Hematopoietic multipotent progenitor cell treated with erythropoietin and hydrocortisone succinate and interleukin-3 and kit ligand, for 17 days (in vitro differentiated cells): ENCODE measurements at places on chromosomes 7 and 10.

- DNase-seq: no peak
Measured at GRCh38 chr10:88764110-88764509, 4.3 kb downstream of the LIPN start.

DNA sequence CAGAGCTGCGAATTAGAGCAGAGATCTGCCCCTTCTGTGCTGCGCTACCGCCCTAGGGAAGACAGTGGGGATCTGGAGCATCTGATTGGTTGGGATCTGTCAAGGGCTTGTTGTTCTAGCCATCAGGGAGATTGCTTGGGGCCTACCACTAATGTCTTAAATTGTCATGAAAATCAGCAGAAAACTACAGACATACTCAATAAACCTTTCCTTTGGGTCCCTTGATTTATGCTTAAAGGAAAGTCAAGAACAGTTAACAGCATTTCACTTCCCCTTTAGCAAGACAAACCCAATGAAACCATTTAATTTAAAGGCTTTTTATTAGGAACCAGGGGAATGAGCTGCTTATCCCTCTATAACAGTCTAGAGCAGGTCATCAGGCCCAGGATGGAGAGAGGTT lies 10.0 kb downstream of the SLC25A28 start:
- no peak for DNase-seq

DNA sequence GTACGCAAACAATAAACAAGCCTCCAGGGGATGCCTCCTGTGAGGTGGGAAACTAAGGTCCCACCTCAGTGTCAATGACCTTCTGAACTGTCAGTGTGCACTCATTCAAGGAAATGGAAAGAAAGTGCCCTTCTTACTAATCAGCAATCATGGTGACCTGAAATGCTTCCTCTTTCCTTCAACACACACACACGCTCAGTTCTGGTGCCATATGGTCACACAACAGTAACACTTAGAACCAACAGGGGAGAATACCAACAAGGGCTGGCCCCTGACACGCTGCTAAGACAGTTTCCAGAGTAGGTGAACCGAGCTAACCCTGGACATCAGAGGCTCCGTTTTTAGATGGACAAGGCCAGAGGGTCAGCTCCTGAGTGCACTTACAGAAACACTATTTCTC lies 42.1 kb upstream of the EFCAB10 start:
- no peak for DNase-seq

- DNase-seq: no peak
Measured at GRCh38 chr7:16270844-16271243, 150.5 kb downstream of the CRPPA start.

- DNase-seq: no peak
Measured at GRCh38 chr7:39300276-39300675, 265.9 kb upstream of the YAE1 start.

DNA sequence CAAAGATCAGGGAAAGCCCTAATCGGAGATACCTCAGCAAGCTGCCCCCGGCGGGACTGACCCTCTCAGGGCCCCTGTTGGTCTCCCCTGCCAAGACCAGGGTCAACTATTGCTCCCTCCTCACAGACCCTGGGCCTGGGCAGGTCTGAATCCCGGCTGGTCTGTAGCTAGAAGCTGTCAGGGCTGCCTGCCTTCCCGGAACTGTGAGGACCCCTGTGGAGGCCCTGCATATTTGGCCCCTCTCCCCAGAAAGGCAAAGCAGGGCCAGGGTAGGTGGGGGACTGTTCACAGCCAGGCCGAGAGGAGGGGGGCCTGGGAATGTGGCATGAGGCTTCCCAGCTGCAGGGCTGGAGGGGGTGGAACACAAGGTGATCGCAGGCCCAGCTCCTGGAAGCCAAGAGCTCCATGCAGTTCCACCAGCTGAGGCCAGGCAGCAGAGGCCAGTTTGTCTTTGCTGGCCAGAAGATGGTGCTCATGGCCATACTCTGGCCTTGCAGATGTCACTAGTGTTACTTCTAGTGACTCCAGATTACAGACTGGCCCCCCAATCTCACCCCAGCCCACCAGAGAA lies 24.1 kb downstream of the TBATA start:
- no peak for DNase-seq

DNA sequence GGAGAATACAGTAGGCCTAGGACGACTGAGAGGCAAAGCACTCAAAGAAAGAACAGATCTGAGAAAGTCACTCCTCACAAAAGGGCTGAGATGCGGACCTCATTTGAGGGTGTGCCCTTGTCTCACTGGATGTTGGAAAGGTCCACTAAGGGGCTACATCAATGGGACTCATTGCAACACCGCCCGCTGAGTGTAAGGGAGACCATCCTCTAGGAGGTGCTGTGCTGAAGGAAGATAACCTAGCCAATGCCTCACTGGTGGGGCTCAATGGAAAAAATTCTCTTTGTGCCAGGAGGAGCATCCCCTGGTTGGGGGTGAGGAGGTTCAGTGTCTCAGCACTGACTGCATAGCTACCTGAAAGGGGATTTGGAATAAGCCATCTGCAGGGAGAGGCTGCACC lies 758.7 kb upstream of the CELF2 start:
- DNase-seq: no peak

DNA sequence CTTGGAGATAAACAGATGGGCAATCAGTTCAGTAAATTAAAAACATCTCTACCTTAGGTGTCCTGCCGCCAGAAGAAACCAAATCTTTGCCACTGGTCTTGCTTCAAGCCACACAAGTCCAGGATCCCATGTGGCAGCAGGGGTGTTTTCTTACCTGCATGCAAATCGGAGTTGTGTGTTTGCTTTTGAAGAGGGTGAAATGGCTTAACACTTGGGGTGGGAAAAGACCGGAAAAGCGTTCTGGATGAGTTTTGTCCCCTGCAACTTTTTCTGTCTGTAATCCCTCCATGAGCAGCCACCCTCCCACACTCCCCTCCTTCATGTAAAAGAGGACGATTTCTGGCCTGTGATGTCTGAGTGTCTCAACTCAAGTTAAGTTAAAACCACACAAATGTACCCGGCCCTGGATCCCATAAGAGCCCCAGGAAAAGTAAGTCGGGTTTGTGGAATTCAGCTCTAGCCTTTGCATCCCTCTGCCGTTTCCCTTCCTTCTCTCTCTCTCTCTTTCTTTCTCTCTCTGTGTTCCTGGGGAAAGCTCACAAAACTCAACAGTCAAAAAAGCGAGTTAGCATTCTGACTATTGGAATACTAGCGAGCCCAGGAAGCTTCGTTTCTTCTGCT lies 178.5 kb downstream of the TCF7L2 start:
- no peak for DNase-seq

- no peak for DNase-seq
Measured at GRCh38 chr10:118851062-118852035, 96.6 kb upstream of the CACUL1 start.

DNA sequence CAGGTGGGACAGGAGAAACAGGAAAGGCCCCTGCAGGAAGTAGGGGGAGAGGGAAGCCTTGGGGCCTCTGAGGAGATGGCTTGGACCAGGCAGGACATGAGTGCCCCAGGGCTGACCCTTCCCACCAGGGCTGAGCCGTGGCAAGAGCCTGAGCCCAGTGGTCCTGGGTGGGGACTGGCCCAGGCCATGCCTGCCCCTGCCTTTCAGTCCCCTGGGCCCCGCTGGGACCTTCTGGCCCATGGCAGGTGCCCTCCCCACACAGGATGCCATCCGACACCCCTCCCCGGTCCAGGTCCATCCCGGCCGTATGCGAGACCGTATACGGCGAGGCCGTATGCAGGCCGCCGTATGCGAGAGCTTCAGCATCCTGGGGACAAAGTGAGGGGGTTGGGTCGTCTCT lies 2.0 kb downstream of the GRIFIN start:
- no peak for DNase-seq

- no peak for DNase-seq
Measured at GRCh38 chr10:24118246-24118645, 90.7 kb upstream of the KIAA1217 start.

DNA sequence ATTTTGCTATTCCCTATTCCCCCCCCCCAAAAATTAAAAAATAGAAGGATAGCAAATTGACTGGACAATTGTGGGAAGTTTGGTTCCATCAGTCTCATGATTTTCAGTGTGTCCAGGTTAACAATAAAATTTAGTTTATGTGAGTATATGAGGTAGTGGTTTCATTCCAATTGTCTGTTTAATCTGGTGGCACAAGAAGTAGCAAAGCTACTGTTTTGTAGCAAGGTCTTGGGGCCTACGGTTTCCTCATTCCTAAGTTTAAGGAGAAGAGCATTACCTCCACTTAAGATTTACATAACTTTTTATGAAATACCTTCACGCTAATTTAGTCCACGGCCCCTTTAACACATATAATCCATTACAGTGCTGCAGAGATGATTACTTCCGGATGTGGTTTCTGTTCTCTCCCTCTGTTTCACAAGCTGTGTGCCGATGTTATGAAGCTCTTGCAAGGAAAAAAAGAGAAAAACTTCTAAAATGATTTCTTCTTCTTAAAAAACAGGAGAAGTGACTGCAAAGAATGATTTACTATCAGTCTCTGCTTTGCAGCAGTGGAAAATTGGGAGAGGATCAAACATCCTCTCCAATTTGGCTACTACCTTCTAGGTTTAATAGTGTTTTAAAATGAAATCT lies 32.7 kb upstream of the NPVF start:
- DNase-seq: no peak

DNA sequence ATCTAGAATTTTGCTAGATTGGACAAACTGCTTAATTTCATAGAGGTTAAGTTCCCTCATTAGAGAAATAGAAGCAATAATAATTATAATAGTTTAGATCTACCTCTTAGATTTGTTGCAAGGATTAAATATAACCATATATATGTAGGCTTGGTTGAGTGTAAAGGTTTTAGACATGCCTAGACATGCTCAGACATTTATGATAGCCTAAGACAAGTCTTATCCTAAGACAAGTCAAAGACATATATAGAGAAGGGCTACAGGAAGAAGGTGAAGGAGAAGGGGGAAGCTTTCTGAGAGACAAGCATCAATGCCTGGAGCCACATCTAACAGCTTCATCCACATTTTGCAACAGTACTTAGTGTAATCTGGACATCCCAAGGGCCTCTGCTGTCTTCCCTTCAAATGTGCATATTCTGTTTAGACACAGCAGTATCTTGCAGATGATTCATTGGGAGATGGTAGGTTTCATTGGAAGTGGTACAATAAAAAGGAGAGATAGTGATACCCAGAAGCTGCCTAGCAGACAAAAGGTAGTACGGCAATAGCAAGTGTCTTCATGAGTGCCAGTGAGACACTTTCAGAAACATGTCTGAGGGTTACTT lies 146.5 kb downstream of the HGF start:
- no peak for DNase-seq

- no peak for DNase-seq
Measured at GRCh38 chr7:114478384-114478783, 63.8 kb downstream of the FOXP2 start.

DNA sequence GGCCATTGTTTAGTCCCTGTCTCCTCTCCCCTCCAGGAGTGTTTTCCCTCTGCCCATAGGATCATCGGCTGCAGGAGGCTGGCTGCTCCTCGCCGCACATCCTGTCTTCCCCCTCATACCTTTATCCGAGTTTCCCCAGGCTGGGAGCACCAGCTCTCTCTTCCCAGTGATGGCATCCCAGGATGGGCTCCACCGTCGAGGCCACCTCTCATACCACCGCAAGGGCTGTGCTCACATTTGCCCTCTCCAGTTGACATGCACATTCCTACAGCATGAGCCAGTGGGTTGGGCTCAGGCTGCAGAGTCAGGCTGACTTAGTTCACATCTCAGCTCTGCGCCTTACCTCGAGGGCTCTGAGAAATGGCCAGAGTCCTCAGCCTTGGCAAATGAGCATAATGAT lies 12.1 kb downstream of the HKDC1 start:
- no peak for DNase-seq

DNA sequence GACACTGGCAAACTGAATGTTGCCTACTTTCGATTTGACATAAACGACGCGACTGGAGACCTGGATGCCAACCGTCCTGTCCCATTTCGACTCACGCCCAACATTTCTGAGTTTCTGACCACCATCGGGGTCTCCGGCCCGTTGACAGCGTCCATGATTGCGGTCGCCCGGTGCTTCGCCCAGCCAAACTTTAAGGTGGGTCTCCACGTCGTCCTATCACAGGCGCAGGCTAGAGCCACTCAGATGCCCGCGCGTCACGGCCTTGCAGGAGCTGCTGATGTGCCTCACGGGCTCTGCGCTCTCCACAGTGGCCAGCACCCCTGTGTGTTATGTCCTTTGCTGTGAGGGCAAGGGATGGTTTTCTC lies 132.6 kb downstream of the SMURF1 start:
- no peak for DNase-seq

GRCh38 chr10:132102717-132103110 lies 37.0 kb downstream of the JAKMIP3 start:
- DNase-seq: no peak

GRCh38 chr10:17386616-17387075 lies 67.7 kb downstream of the ST8SIA6 start:
- DNase-seq: no peak

GRCh38 chr10:6411436-6411835 lies 168.6 kb downstream of the PRKCQ start:
- DNase-seq: no peak

- no peak for DNase-seq
Measured at GRCh38 chr10:52245547-52245946, 68.5 kb upstream of the DKK1 start.

DNA sequence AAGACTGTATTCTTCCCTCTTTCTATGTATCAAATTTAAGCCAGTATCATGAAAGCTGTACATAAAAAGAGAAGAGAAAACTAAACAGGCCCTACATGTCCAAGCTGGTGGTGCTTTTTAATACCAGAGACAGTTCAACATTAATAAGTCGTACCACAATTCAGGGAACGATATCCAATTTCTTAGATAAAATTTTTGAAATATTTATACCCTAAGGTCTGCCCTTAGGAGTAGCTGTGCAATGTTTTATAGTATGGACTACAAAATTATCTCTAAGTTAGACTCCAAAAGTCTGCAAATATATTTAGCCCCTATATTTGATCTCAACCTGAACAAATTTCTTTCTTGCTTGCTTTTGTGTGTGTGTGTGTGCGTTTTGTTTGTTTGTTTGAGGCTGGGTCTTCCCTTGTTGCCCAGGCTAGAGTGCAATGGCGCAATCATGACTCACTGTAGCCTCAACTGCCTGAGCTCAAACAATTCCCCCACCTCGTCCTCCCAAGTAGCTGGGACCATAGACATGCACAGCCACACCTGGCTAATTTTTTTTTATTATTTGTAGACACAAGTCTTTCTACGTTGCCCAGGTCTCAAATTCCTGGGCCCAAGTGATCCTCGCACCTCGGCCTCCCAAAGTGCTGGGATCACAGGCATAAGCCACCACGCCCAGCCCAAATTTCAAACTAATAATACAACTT lies 13.2 kb downstream of the ARHGAP19 start:
- DNase-seq: no peak

GRCh38 chr7:23357190-23358093 lies 58.3 kb downstream of the MALSU1 start:
- no peak for DNase-seq

- DNase-seq: no peak
Measured at GRCh38 chr10:34348917-34349485, 466.1 kb downstream of the PARD3 start.
